Suprapubic skin (tissue), 4 donors: ENCODE measurements at places on chromosomes 1 and 21. TPM values are rescaled to one million over a fixed set of nuclear protein-coding genes. Genes with fewer than 3 reads are reported as not detected.

GRCh38 chr1:244964112-244964971 is 100.0 kb upstream of the HNRNPU start:
- no peak for DNase-seq

DNA sequence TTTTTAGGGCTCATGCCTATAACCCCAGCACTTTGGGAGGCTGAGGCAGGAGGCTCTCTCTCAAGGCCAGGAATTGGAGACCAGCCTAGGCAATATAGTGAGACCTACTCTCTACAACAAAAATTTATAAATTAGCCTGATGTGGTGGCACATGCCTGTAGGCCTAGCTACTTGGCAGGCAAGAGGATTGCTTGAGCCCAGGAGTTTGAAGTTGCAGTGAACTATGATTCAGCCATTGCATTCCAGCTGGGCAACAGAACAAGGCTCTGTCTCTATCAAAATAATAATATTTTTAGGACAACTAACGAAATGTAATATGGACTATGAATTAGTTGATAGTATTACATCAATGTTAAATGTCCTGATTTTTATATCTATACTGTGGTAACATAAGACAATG is 68.8 kb upstream of the ARID1A start:
- no peak for DNase-seq

DNA sequence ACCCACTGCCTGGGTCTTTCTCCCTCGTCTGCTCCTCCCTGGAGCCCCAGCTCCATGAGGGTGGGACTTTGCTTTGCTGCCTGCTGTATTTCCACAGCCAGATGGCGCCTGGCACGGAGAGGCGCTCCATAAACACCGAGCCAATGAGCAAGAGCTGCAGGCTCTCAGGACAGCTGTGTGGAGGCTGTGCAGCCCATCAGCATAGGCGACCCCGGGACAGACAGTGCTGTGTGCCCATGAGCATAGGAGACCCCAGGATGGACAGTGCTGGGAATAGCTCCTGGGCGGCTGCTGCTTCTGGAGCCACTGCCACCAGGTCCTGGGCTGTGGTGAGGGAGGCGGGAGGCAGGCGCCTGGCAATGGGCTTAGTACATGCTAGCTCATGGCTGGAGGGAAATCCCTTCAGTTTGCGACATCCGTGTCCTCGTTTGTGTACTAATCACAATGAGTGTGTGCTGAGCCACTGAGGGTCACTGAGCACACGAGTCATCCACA is 29.2 kb downstream of the CEP104 start:
- DNase-seq = no peak

- no peak for DNase-seq
These were observed 18.0 kb downstream of the INKA2 start for GRCh38 chr1:111720977-111721786.

GRCh38 chr1:24861821-24862727 is 68.0 kb downstream of the RUNX3 start:
- DNase-seq = no peak

DNA sequence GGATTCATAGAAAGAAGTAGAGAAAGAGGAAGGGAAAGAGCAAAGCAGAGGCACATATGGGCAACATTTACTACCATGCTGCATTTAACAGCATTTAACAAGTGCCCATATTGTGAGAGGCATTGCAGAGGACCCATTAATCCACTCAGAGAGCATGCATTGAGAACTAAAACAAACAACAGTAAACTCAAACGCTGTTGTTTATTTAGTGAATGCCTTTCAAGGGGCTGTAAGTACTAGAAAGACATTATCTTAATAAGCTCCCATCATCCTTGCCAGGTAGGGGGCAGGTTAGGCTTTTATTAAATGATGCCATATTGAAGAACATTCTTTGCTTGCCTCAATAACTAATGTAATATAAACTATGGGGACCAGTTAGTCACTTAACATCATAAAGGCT is 254.3 kb upstream of the DAB1 start:
- no peak for DNase-seq

DNA sequence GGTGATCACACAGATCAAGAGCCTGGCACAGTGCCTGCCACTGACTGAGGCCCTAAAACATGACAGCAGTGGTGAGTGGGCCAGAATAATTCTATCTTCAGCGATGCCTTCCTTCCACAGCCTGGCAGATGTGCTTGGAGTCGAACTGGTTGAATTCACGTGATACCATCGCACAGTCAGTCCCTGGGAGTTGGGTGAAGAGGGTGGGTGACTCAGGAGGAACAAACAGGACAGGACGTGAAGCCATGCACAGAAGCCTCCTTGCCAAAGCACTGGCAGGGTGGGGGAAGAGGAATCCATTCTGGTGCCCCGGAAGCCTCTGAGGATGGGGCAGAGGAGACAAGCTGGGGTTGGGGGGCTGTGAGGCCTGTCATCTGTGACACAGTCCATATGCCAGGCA is 80.3 kb upstream of the WNT4 start:
- DNase-seq = no peak

DNA sequence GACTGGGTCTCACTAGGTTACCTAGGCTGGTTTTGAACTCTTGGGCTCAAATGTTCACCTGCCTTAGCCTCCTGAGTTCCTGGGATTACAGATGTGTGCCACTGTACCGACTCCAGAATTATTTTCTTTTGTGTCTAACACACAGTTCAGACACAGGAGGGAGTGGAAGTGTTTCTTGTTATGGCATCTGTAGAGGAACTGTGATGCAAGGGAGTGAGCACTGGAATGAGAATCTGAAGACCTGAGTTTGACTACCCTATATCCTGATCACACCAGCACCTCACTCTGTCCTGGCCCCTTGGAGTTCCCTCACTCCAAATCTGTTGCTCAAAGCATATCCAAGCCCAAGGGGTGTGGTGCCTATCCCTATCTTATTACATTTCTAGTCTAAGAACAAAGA is 15.2 kb downstream of the OPTC start:
- DNase-seq = no peak

- no peak for DNase-seq
These were observed 5.9 kb downstream of the DUSP10 start for GRCh38 chr1:221735999-221736398.

DNA sequence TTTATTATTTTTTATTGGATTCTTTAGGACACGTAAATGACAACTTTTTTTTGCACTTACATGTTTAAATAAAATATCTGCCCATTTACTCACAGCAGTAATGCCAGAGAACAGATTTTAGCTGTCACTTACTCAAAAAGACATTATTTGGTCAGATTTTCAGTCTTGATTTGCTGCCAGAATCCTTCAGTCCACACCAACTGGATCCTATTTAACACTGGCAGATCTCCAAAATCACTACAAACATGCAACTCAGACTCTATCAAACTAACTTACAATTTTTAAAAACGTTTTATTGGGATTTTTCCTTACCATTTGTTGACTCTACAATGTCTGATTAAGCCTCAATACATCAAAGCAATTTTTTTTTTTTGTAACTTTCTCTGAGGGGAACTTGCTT is 11.1 kb downstream of the ATP6V1G3 start:
- DNase-seq = no peak

Gene IRF2BP2
- total RNA-seq = 181 TPM

Gene HMCN1
- 3.8 TPM for total RNA-seq
